HTR-8/SVneo (cell line): ENCODE measurements at places on chromosomes 5 and 9.

DNA sequence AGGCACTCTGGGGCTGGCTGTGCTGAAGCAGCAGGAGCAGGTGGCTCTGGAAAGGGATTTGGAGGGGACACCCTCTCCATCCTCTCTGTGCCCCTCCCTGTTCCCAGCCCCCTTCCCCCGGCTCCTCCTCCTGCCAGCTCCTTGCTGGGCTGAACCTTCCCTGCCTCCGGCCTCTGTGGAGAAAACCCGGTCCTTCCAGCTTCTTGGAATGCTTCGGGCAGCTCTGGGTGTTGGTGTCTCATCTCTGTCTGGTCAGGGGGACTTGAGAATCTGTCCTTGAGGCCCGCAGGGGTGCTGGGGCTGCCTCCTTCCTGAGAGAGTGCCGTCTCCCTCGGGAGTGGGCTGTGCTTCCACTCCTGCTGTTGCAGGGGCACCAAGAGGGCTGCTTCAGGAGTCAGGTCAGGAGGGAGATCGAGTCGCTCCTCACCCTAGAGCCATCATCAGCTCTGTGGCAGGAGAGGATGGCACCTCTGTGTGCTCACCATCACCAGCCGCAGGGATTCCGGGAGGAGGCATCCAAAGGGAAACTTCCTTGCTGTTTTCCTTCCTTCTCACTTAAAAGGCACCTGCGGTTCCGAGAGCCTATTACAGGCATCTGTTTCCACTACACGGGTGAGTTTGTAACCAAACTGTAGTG lies 30.6 kb downstream of the NDUFS6 start:
- DNase-seq: no peak

DNA sequence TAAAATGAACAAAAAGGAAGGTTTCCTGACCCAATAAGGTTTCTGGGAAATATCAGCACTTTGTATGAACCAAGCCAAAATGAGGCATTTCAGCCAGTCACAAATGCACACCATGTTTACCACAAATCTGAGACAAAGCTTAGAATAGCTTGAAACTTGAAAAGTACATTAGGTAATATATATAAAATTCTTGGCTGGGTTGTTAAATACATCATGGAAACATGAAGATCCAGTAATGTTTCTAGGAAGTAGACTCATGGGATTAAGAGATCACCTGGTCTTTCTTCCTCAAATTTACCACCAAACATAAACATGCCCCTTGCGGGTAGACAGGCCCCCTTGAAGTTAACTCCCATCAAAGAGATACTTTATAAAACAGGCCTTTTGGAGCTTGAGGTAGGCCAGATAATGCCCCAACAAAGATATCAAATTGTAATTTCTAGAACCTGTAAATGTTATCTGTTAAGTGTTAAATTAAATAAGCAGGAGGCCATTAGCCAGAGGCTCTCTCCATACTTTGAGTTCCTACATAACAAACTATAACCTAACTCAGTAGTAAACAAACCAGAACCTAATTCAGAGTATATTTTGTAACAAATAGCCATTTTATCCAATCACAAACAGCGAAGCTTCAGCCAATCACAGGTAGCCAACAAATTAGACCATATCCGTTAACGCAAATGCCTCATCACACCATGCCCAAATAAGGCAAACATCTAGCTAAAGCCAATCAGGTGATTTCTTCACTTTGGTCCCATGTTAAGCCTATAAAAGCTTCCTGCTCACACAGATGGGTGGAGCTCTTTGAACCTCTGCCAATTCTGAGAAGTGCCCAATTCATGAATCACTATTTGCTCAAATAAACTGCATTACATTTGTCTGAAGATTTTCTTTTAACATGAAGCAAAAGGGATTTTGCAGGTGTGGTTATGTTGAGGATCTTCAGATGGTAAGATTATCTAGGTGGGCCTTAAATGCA lies 127.9 kb upstream of the TARS1 start:
- peak; percentile 17 for DNase-seq

- DNase-seq: peak; percentile 57
Observed at GRCh38 chr5:57221049-57221568, 47.2 kb downstream of the GPBP1 start.

DNA sequence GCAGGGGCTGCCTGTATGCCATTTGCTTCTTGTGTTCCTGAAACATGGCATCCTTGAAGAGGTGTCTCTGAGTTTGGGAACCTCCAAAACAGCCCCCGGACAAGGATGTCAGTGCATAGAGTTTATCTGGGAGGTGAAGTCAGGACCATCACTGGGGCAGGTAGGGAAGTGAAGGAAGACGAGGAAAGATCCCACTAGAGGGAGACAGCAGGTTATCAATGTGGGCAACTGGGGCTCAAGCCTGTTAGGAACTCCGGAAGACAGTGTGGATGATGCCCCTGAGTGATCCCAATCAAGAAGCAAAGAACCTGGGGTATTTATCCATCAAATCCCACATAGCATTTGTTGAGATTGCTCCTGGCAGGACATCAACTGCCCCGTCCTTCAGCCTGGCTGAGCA lies 233.1 kb downstream of the AGTPBP1 start:
- no peak for DNase-seq
